ENCODE measurements at places on chromosomes 3 and 15.

- no peak for DNase-seq
Observed at GRCh38 chr15:25810631-25811091, 52.5 kb downstream of the ATP10A start.

DNA sequence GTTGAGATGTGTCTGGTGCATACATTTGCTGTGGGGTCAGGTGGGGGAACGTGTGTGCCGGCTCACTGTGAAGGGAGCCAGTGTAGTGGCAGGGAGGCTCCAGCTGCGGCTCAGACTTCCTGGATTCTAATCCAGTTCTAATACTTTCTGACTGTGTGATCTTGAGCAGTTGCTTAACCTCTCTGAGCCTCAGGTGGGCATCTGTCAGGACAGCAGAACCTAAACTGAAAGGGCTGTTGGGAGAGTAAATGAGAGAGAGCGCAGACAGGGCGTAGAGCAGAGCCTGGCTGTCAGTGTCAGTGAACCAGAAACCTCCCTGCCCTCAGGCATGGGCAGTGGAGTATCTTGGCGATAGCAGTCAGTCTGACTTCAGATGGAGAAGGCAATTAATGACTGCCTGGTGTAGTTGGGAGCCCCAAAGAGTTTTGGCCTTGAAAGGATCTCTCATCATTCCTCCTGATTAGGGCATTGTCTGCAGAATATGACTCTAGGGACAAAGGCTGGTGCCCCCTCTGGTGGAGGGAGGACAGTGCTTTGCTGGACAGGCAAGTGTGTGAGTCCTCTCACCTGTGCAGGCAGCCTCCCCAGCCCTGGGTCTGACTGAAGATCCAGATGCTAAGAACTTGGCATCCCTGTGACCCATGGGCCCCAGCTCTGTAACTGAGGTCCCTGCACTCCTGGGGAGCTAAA lies 9.6 kb downstream of the KBTBD13 start:
- no peak for DNase-seq

- peak; percentile 72 for DNase-seq
Observed at GRCh38 chr3:105365391-105366325, 1.1 kb upstream of the ALCAM start.

DNA sequence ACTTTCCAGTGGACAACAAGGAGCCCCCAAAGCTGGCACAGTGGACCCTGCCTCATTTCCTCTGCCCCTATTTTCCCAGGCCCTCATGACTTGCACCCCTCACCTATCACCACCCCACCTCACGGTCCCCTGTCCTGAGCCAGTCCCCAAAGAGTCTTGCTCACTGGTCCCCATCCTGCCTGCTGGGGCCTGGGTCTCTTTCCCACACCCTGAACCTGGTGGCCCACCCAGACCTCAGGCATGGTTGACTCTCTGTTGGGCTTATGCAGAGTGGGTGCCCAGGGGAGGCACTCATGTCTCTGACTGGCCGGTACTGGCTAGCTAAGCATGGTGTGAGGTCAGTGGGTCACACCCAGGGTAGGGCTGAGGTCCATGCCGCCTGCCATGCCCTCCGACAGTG lies 73.2 kb downstream of the SLC12A8 start:
- no peak for DNase-seq

DNA sequence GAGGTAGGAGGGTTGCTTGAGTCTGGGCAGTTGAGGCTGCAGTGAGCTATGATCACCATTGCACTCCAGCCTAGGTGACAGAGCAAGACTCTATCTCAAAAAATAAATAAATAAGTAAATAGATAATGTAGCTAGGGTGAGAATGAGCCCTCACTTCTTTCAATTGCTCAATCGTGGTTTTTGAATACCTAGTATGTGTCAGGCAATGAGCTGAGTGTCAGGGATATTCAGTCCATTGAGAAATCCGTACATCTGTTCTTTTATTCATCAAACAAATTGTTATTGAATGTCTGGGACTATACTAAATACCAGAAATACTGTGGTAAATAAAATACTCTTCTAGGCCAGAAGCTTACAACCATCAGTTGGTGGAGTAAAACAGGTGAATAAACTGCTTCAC lies 6.2 kb upstream of the ZNF148 start:
- DNase-seq, result peak; percentile 36

GRCh38 chr15:101176625-101177024 lies 75.2 kb downstream of the CHSY1 start:
- peak; percentile 48 for DNase-seq

Data from HCEC 1CT (cell line).